Vagina (tissue), 2 donors: ENCODE measurements at places on chromosomes 6 and 20. TPM values are rescaled to one million over a fixed set of nuclear protein-coding genes. Genes with fewer than 3 reads are reported as not detected.

CLDN20 gene
- total RNA-seq = not detected

MICB gene
- 3.2 TPM for total RNA-seq

FAM83B gene
- 35.8 TPM for total RNA-seq

SLC17A2 gene
- not detected for total RNA-seq

HTR1E gene
- not detected for total RNA-seq

C6orf118 gene
- total RNA-seq = not detected

CNBD2 gene
- total RNA-seq = 2.7 TPM

GSTA3 gene
- total RNA-seq = not detected

STXBP5 gene
- total RNA-seq = 33.9 TPM

KIAA1755 gene
- total RNA-seq = 2.7 TPM

SASH1 gene
- total RNA-seq = 86.4 TPM

PXMP4 gene
- 6.6 TPM for total RNA-seq

PHACTR1 gene
- total RNA-seq = 0.49 TPM

ITCH gene
- 30.9 TPM for total RNA-seq

SLC22A7 gene
- total RNA-seq = not detected

C20orf202 gene
- total RNA-seq = not detected

NCOA6 gene
- 19.2 TPM for total RNA-seq

ADAT2 gene
- 5.9 TPM for total RNA-seq

HCK gene
- 10.1 TPM for total RNA-seq

PSMB1 gene
- total RNA-seq = 92.3 TPM

FAM184A gene
- 3.4 TPM for total RNA-seq

ABHD16B gene
- total RNA-seq = not detected

BANF2 gene
- not detected for total RNA-seq

FRK gene
- total RNA-seq = 3.9 TPM

RRAGD gene
- total RNA-seq = 6.4 TPM

NRN1 gene
- total RNA-seq = 9.8 TPM

KCNK17 gene
- not detected for total RNA-seq

GLP1R gene
- not detected for total RNA-seq

RIPOR2 gene
- total RNA-seq = 19.4 TPM

CRISP2 gene
- not detected for total RNA-seq

GFRA4 gene
- total RNA-seq = not detected

RIMS1 gene
- total RNA-seq = 5.2 TPM

HLA-DQA2 gene
- total RNA-seq = 2.2 TPM

TRIM10 gene
- total RNA-seq = not detected

SULF2 gene
- 157 TPM for total RNA-seq

SPACA1 gene
- total RNA-seq = not detected

TBX18 gene
- total RNA-seq = 9.8 TPM

INSM1 gene
- not detected for total RNA-seq

SALL4 gene
- total RNA-seq = not detected

NFKBIE gene
- total RNA-seq = 17.2 TPM

TCP11 gene
- not detected for total RNA-seq
